ENCODE measurements at places on chromosomes 6 and 20. TPM values are rescaled to one million over a fixed set of nuclear protein-coding genes. Genes with fewer than 3 reads are reported as not detected.

- no peak overlapping the region for H3K27ac ChIP-seq
- H3K4me1 ChIP-seq, result no peaks in the 10 kb centered on the region
- H3K36me3 ChIP-seq, result no peaks in the 10 kb centered on the region
- no peak for DNase-seq
Observed at GRCh38 chr6:50804283-50804682, 14.4 kb upstream of the TFAP2B start.

Gene TRIM15
- total RNA-seq, result not detected

Gene TUBB1
- 0.18 TPM for total RNA-seq

Gene SNX9
- total RNA-seq, result 22.5 TPM

GRCh38 chr20:4161401-4162251 lies 146.3 kb upstream of the RNF24 start:
- DNase-seq, result peak; percentile 74
- H3K27me3 ChIP-seq, result no peaks in the 10 kb centered on the region
- H3K27ac ChIP-seq, result peak overlapping the region; percentile 73
